D721Med (cell line): ENCODE measurements at places on chromosomes 13 and 19.
A peak's percentile ranks its signal among the peaks of the same experiment; 100 is the strongest.

- DNase-seq: no peak
Measured at GRCh38 chr19:39246951-39247669, 1.5 kb downstream of the IFNL4 start.

GRCh38 chr13:90105276-90105675, 1242.2 kb upstream of the MIR17HG start:
- no peak for DNase-seq

GRCh38 chr13:98239162-98240076, 62.4 kb upstream of the RNF113B start:
- DNase-seq: no peak

- peak; percentile 98 for DNase-seq
Measured at GRCh38 chr19:48738557-48739403, 1.6 kb downstream of the RASIP1 start.

DNA sequence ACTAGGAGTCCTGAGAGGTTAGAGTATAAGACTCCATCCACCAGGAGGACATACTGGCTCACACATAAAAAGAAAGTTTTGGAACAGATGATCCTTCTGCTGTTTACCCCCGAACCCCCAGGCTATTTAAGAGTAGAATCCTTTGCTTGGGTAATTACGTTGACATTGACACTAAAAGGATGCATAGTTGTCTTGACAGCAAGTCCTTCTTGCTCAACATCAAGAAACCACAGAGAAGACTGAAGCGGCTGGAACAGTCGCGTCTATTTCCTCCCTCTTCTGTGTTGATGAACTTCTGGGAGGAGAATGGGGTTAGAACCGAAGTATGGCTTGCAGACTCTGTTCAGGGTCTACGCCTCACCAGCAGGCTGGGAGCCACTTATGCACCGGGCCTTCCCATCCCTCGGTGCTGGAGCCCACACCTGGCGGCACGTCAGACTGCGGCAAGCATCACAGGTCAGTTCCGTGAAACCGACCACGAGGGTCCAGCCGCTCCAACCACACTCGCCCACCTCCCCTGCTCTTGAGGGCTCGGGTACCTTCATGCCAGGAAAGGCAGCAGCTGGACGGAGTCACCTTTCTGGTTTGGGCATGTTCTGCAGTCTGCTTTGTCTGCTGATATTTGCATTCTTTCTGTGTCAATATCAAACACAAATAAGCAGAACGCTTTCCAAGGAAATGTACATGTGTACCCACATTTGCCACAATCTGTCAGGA, 42.4 kb upstream of the RANBP3 start:
- no peak for DNase-seq

GRCh38 chr13:80082396-80083080, 258.4 kb downstream of the SPRY2 start:
- DNase-seq: no peak

DNA sequence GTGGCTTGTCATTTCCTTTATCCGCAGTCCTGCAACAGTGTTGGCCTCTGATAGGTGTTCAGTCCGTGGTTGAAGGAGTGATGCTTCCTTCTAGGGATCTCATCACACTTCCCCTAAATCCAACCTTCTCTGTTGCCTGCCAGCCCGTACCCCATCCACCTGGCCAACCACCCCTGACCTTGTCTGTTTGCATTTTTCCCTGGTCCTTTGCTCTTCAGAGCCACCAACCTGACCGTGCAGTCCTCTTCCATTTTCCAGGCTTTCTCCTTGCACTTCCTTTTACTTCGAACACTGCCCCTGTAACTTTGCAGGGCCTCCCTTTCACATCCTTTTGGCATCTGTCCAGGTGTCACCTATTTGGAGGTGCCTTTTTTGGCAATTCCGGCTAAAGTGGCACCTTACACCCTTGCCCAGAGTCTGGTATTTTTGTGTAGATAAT, 696 bp downstream of the ZNF460 start:
- no peak for DNase-seq
